ENCODE measurements at places on chromosomes 1 and 21. TPM values are rescaled to one million over a fixed set of nuclear protein-coding genes. Genes with fewer than 3 reads are reported as not detected.

Gene ALG6
- 21.1 TPM for polyA plus RNA-seq

Gene IGSF5
- 0.98 TPM for polyA plus RNA-seq

DNA sequence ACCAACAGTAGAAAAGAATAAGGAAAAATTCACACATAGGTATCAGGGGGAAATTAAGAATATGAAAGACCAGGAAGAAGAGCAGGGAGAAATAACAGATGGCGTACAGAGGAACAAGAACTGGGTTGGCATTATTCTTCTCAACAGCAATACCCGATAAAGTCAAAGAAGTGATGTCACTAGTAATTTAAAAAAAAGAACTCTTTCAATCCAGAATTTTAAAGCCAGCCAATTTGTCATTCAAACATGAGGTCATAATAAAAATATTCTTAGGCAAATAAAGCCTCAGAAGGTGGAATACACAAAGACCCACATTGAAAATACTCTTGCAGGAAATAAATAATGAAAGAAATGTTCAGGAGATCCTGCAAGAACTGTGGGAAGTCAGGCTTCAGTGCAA, 8.8 kb downstream of the NCMAP start:
- no peak for DNase-seq

DNA sequence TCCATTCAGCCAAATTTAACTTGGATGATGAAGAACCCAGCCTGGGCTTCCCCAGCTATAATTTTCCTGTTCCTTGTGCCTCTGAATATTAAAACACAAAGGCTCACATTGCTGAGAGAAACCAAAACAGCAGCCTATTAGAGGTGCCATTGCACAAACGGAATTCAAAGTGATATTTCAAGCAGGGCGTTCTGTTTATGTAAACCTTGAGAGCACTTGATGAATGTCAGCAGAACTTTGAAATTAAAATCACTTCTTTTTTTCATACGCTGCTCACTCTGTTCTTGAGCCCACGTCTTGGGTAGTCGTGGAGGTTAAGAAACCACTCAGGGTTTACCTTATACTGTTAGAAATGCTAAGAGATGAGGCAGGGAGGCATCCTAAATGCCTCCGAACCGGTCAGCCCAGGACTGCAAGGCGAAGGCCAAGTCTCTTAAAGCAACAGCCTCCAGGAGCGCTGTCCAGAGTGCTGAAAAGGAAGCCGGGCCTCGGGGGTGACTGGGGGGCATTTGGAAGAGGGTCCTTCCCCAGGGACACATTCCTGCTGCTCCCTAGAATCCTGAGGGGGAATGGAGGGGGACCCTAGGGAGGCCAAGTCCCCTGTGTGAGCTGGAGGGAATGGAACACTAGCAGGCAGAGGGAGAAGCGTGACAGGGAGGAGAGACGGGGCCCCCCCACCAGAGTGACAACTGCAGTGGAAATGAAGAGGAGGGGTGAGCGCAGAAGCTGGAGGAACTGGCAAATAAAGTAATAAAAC, 154.8 kb upstream of the VAMP3 start:
- peak; percentile 66 for DNase-seq

Gene EXOC8
- 11.8 TPM for polyA plus RNA-seq

All from renal pelvis (tissue), 12 donors.